ENCODE measurements at places on chromosomes 16 and 17.

DNA sequence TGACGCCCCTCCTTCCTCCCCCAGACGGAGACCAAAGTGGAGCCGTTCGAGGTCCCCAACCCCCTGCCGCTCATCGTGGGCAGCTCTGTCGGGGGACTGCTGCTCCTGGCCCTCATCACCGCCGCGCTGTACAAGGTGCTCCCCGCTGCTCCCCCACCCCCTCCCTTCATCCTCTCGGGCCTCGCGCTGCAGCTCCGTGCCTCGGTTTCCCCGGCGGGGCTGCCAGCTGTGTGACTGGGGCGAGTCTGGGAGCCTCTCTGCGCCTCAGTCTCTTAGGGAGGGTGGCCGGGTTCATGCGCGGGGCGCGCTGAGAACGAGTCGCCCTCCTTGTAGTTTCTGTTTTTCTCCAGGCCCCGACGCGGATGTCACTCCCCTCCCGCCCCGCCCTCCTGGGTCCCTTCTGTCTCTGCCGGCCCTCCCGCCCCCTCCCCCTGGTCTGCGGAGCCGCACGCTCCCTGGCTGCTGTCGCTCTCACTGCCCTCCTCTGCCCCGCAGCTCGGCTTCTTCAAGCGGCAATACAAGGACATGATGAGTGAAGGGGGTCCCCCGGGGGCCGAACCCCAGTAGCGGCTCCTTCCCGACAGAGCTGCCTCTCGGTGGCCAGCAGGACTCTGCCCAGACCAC, 23.7 kb upstream of the ITGAX start:
- no peak for DNase-seq

DNA sequence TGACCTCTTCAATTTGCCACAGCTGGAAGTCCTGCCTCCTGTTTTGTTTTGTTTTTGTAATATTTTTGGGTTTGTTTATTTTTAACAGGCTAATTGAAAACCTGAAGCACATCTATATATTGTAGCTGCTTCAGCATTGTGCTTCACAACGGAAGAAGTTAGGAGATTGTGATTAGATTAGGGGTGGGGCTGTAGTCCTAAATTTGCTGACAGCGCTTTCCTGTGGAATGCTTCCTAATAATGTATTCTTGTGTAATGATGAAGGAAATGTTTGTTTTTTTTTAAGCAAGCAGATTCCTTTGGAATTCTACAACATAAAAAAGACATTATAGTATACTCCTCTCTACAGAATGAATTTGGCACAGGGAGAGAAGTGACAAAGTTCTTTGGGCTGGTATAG, 70.1 kb downstream of the NLK start:
- DNase-seq: no peak

DNA sequence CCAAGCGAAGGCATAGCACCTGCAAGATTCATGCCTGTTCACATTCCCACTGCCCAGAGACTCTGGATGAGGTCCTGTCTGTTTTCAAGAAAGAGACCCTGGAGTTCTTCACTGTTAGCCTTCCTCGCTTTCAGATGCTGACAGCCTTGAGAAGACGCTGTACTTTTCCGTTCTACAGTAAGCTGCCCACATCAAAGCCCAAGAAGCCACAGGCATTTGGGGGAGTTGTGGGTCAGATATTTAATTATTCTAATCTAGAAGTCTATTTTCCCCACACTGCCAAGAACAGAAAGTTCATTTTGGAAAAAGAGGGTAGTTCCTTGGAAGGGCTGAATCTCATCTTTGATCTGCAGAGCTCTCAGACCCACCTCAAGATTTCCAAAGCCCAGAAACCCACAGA, 127.9 kb downstream of the AXIN2 start:
- no peak for DNase-seq

DNA sequence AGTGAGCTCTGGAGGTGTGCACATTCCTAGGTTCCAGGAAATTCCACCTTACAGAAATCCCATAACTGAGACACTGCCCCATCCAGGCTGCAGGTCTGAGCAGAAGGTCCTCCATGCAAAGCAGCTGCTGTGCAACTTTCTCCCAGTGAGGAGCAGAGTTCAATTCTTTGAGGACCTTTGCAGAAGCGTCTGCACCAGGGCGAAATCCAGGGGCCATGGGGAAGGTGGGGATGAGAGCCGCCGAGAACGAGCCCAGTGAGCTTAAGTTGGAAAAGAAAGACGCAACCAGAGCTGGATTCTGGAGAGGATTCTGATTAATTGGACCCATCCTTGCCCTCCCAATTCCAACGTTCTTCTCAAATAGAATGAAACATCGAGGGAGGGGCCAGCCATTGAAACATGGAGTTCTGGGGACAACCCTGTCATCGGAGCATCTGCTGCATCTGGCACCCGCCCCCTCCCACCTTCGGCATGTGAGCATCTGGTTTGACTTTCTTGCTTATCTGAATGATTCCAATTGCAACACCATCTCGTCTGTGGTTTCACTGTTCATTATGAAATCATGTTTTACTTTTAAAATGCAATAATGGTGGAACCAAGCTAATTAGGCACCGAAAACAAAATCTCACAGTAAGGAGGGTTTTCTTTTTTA, 190.6 kb upstream of the FOXF1 start:
- no peak for DNase-seq

DNA sequence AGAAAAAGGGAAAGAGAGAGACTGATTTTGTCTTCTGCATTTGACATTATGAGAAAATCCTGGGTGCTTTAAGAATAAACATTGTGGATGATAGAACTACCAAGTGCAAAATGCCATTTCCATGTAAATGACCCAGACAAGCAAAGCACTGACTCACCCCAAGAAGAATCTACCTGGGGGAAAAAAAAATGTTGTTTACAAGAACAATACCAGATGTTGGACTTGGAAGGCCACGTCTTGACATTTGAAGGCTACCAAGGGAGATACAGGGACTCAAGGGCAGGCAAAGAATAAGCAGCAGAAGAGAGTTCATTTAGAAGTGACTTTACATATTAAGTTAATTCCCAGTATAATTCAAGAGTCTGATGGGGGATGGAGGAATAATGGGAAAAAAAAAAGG, 125.3 kb downstream of the TMEM114 start:
- DNase-seq: no peak

GRCh38 chr16:65024767-65025178, 97.1 kb downstream of the CDH11 start:
- DNase-seq: no peak

DNA sequence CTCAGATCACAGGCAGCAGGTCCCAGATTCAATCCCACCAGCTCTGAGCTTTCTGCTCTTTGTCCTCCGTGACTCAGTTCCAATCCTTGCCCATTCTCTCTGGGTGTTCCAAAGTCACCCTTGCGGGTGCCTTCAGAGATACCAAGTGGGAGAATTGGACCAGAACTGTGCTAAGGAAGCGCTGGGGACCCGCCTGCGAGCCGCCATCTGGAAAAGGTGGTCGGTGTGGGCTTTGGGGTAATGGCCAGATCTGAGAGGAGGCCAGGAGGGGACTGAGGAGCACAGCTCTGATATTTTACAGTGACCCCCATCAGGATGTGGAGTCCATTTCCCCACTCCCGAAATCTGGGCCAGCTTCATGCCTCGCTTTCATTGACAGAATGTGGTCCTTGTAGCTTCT, 152.6 kb downstream of the SDK2 start:
- no peak for DNase-seq

- DNase-seq: no peak
Observed at GRCh38 chr17:17088086-17088485, 45.8 kb downstream of the MPRIP start.

- DNase-seq: no peak
Observed at GRCh38 chr17:54270499-54270898, 447.8 kb downstream of the KIF2B start.

DNA sequence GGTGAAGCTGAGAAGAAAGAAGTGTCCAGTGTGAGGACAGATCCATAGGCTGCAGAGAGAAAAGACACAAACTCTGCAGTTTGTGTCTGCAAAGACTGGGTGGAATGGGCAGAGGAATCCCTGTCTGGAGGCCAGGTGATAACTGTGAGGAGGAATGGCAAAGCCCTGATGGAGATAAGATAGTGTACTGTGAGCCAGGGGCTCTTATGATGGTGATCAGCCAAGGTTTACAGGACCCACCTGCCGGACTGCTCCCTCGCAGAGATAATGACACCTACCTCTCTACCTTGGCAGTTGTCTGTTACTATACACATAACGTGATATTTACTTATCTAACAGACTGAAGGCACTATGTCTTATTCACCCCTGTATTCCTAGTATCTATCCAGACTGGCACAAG, 92.6 kb upstream of the ASIC2 start:
- DNase-seq: no peak

DNA sequence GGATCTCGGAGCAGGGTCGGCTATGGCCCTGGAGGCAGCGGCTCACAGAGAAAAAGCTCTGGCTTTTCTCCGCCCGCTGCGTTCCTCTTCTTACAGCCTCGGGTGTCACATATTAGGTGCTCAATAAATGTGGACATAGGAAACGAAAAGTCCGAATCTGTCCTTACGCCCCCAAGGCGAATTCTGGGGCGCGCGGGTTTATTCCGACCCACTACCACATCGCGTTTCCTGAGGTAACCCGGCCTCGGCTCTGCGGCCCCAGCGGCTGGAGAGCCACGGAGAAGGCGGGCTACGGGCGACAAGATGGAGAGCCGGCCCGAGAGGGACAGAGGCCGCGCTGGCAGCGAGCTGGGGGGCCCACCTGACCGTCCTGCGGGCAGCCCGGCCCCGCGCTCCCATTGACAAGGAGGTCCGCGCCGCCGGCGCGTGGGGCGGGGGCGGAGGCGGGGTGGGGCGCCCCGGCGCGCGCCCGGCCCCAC, 573 bp upstream of the GNAO1 start:
- no peak for DNase-seq

DNA sequence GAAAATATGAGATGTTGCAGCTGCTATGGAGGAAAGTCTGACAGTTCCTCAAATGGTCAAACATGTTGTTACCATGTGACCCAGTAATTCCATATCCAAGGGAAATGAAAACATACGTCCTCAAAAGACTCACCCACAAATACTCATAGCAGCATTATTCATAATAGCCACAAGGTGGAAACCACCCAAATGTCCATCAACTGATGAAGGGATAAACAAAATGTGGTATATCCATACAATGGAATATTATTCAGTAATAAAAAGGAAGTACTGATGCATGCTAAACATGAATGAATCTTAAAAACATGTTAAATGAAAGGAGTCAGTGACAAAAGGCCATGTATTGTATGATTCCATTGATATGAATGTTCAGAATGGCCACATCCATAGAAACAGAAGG, 140.2 kb downstream of the PITPNC1 start:
- no peak for DNase-seq

DNA sequence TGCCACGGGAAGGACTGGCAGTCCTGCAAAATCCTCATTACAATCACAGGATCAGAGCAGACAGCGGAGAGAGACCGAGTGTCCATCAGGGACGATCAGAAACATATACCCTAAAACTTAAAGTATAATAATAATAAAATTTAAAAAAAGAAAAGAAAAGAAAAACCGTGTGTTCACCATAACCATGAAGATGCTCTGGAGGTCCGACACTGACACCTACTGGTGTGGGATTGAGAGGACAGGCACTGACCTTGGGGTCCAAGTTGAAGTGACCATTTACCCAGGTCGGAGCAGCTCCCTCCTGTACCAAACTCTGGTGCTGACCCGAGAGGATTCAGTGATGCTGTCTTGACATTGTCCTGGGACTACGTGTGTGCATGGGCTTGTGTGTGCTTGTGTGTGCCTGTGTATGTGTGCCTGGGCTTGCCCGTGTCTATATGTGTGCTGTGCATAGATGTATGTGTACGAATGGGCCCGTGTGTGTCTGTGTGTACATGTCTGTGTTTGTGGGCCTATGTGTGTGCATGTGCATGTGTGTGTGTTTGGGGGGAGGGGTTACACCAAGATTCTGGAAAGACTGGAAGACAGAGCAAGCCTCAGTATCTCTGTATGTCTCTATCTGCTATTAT, 10.0 kb upstream of the CD300LD start:
- DNase-seq: no peak

- DNase-seq: no peak
Observed at GRCh38 chr17:36675250-36675649, 73.9 kb downstream of the MRM1 start.

DNA sequence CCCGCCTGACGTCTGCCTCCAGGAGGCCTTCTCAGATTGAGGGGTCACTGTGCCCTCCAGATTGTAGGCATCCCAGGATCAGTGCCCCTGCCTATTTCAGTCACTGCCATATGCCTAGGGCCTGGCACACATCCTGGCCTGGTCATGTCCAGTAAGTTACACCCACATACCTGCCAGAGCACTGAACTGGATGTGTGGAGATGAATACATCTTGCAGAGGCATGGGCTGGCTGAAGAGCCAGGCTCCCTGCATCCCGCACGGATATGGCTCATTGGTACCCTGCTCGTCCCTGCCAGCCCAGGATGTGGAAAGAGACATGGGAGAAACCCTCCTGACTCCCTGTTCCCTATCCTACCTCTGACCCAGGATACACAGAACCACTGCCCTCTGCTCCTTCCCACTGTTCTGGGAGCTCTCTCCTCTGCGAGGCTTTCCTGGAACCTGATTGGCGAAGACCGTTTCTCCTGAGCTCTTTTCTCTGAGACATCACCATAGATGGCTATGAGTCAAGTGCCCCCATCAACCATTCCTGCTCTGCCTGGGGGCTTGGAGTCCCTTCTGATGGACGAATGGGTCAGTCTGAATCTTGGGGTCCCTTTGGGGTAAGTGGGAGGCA, 40.0 kb upstream of the TAC4 start:
- DNase-seq: no peak

DNA sequence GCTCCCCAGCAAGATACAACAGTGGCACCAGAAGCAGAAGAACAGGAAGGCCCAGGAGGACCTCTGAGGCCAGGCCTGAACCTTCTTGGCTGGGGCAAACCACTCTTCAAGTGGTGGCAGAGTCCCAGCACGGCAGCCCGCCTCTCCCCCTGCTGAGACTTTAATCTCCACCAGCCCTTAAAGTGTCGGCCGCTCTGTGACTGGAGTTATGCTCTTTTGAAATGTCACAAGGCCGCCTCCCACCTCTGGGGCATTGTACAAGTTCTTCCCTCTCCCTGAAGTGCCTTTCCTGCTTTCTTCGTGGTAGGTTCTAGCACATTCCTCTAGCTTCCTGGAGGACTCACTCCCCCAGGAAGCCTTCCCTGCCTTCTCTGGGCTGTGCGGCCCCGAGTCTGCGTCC, 11.9 kb downstream of the CES3 start:
- DNase-seq: no peak

DNA sequence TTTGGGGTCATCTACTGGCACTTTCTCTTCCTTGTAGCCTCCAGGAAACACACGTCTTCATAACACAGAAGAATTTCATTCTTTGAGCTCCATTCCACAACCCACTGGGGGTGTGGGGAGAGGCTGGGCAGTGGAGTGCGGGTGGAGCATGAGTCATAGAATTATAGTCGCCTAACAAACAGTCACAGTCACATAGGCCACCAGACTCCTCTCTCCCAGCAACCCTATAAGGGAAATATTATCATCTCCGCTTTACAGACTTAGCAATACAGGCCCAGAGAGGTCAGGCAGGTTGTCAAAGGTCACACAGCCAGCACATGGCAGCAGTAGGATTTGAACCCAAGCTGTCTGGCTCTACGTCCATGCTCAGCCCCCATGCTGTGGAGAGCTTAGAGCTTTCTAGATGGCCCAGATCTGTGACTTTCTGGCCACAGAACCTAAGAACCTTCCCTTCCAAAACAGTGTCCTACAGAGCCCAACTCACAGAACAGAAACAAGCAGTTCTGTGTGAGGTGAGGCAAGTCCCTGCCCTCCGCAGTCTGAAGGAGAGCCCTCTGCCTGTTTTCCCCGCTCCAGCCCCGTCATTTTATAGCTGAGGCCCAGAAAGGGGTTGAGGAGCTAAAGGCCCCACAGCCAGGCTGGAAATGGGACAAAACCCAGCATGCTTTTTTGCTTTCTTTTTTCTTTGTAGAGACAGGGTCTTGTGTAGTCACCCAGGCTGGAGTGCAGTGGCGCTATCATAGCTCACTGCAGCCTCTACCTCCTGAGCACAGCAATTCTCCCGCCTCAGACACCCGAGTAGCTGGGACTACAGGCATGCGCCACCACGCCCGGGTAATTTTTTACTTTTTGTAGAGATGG, 10.7 kb upstream of the LITAF start:
- DNase-seq: no peak

Data from NCI-H1436 treated with DMSO at 0.1 percent for 48 hours (cell line).